ENCODE measurements at places on chromosomes 2 and 18.

DNA sequence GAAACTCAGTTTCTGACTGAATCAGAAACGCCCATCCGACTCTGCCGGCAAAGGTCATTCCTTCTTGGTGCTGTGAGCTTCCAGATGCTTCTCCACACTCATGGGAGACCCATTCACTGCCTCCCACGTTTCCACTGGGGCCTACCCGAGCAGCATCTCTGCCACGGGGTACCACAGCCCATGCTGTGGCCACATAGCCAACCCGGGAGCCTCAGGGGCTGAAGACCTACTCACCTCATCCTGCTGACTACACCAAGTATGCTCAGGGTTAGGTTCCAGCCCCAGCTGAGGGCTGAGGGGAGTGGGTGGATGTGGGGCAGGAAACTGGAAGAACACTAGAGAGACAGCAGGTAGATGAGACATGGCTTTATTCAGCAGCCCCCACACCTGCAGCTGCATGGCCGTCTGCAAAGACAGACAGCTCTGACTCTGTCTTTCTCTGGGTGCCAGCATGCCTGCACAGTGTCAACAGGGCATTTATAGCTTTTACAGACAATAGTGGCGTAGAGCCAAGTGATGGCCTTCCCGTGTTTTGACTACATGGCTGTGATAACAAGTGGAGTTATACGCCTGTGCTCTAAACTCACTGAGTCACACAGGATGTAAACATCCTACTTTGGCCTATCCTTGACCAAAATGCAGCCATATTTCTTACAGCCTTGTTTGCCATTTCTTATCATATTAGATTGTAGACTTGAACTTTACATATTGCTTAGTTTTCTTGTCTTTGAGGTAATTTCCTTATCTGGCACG is 16.5 kb upstream of the KLHL23 start:
- DNase-seq, result no peak

- DNase-seq, result no peak
These were observed 187.9 kb downstream of the VAPA start for GRCh38 chr18:10101729-10102128.

GRCh38 chr2:112031473-112032223 is 23.4 kb upstream of the TMEM87B start:
- DNase-seq, result no peak

DNA sequence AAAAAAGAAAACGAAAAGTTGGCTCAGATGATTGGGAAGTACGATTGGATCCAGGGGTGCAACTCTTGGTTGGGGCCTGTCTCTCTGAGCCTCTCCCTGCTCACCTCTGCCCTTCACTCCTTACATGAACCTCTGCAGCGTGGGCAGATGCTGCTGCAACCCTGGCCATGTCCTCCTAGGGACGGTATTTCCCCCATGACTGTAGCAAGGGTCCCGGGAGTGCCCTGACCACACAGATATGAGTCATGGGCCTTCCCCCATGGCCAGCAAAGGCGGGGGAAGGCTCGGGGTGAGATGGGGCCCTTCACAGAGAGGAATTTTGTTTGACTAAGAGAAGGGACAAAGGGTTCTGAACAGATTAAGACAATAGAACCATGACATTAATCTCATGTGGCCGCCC is 129.0 kb downstream of the NCK2 start:
- DNase-seq, result no peak

DNA sequence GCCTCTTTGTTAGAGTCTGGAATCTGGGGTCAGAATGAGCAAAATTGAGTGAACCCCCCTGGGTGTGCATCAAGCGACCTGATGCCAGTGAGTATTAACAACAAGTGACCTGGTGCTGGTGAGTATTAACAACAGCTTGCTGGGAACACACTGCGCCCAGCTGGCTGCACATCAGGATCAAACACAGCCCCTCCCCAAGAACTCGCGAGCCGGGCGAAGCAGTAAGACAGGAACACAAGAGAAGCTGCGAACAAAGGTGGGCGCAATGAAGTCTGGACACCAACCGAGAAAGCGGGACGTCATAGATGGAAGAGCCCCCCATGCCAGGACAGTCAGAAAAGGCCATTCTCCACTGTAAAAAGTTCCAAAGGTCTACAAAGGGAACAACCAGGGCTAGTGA is 34.3 kb downstream of the CRACDL start:
- no peak for DNase-seq

- no peak for DNase-seq
These were observed 1.0 kb downstream of the PASK start for GRCh38 chr2:241148239-241148638.

DNA sequence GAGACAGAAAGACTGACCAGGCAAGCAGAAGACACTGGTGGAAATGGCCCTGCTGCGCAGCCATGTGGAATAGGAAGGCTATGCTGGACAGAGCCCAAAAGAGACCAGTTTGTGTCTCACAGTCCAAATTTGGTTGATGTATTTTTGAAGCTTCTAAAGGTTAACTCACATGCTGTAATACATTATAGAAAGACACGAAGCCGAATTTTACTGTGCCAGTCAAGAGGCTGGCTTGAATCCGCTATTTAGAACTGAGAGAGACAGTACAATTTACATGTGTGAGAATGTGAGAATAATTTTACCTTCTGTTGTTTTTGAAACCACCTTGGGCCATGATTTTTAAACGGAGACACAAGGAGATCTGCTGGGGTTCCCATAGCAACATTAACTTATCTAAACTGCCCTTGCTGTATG is 113.6 kb downstream of the METTL8 start:
- DNase-seq, result no peak

DNA sequence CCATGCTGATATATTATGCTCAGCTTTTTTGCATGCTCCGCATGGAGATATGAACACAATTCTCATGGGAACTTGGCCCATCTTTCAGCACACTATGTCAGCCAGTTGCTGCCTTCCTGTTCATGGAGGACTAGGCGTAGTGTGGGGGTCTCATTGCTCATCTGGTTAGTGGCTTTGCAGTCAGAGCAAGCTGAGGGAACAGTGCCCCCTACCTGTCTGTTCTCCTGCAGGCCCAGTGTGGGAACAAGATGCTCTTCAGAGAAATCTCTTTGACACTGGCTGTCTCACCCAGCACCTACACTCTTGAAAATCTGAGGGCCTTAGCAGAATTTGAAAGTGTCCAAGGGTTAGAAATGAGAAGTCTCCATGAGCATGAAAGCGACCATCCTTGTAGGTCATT is 47.1 kb downstream of the SPTBN1 start:
- DNase-seq, result no peak

DNA sequence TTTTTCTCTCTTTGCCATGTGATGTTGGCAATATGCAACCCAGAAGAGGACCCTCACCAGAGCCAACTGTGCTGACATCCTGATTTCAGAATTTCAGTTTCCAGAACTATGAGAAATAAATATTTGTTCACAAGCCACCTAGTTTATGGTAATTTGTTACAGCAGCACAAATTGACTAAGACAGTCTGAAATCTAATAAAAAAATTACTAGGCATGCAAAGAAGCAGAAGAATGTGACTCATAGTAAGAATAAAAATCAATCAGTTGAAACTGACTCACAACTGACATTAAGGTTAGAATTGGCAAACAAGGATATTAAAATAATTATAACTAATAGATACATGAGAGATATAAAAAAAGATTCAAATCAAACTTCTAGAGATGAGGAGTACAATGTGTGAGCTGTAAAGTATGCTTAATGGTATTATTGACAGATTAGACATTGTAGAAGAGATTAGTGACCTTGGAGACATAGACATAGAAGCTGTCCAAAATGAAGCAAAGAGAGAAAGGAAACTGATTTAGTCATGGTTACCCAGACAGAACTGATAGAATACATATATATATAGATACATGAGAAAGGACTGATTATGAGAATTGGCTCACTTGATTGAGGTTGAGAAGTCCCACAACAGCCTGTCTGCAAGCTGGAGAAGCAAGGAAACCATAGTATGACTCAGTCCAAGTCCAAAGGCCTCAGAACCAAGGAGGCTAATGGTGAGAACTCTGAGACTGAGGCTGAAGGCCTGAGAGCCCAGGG is 27.8 kb upstream of the TTC39C start:
- DNase-seq, result no peak

DNA sequence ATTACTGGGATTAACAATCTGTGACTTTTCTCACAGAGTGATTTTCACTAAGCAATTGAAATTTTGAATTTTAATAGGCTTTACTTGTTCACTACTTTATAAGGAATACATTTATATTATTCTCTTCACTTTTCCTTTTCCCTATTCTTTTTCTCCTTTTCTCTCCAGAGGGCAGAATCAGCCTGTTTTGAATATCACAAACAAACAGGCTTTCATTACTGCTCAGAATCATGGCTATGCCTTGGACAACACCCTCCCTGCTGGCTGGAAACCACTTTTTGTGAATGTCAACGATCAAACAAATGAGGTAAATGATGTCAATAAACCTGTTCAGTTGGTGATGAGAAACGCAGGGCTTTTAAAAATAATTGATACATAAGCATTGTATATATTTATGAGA is 35.3 kb downstream of the CPS1 start:
- DNase-seq, result no peak

GRCh38 chr2:218391202-218391601 is 8.5 kb upstream of the CTDSP1 start:
- DNase-seq, result no peak

GRCh38 chr2:236863729-236864126 is 222.0 kb upstream of the COPS8 start:
- DNase-seq, result no peak

- DNase-seq, result no peak
These were observed 277.3 kb downstream of the MBD5 start for GRCh38 chr2:148298196-148298595.

DNA sequence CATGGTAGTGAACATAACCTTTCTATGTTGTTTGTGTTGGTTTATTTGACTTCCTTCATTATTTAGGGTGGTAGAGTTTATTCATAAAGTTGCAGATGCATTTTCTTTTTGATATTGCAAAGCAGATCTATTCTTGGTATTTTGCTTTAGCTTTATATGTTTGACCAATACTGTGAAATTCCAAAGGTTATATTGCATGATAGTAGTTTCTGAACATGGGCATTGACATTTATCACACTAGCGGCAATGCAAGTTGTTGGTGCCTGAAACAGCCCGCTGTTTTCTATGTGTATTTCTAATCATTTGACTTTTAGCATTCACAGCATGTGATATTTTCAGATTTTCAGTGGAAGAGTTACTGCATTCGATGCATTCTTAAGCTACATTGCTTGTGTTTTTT is 87.2 kb downstream of the ASXL3 start:
- no peak for DNase-seq

- no peak for DNase-seq
These were observed 636.8 kb upstream of the LINC00305 start for GRCh38 chr18:64785686-64786085.

DNA sequence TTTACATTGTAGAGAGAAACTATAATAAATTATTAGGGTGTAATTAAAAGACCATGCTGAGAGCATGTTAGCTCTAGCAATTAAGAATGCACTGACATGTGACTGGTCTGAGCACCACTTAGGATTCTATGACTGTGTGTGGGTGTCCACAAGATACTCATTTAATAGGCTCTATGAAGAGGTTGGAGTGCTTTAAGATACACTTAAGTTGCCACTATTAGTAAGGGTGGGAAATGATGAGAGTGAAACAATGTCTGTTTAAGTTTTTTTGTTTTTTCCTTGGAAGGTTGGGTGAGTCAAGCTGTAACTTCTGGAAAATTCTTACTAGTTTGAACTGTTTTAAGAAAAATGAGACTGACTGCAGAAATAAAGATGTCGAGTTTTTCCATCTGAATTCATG is 1.8 kb upstream of the FAP start:
- no peak for DNase-seq

DNA sequence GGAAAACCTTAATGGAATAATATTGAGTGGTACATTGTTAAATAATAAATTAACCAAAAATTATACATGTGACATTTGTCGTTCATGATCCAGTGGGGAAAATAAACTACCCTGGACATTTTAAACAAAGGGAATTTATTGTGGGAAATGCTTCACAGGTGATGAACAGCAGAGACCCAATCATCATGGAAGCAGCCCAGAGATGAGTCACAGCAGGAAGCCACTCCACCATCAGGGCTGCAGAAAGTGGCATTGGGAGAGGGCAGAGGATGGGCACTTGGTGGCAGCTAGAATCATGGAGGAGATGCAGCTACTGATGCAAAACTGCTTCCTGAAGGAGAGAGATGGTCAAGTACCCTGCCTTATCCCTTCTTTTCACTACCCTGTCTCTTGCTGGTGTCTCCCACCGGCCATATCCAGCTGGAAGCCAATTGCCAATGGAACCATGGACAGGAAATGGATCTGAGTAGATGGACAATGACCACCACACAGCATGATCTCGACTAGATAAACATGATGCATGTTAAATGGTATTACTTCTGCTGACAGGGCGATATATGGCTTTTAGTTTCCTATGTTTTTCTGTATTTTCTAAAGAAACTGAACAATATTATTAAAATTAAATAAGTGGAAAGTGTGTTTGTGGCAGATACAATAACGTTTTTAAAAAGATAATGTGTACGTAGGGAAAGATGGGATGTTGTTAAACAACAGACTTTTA is 139.8 kb downstream of the RPIA start:
- no peak for DNase-seq

- DNase-seq, result no peak
These were observed 47.8 kb upstream of the NABP1 start for GRCh38 chr2:191629976-191630712.

- no peak for DNase-seq
These were observed 88.4 kb downstream of the BCL2L11 start for GRCh38 chr2:111209045-111209514.

GRCh38 chr18:65721619-65722018 is 29.2 kb upstream of the CDH7 start:
- DNase-seq, result no peak

DNA sequence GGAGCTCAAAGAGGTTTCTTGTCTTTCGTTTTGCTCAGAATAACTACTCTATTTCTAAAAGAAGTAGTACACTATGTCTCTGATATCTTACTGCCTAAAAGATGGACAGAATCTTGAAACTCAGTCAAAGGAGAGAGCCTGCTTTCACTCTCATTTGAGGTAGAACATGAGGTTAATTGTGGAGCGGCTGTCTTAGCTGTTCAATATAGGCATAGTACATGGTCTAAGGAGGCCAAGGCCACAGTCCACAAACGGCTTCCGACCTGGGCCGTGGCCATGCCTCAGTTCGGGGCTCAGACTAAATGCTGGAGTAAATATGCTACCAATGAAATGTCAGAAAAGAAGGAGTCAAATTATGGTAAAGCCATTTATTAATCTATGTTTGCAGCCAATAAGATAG is 185.8 kb upstream of the ACAA2 start:
- no peak for DNase-seq

GRCh38 chr2:46776687-46777327 is 138.8 kb downstream of the MCFD2 start:
- DNase-seq, result no peak

- no peak for DNase-seq
These were observed 31.6 kb upstream of the SOX11 start for GRCh38 chr2:5660591-5660990.

- no peak for DNase-seq
These were observed 629.9 kb downstream of the NRXN1 start for GRCh38 chr2:50401772-50402653.

DNA sequence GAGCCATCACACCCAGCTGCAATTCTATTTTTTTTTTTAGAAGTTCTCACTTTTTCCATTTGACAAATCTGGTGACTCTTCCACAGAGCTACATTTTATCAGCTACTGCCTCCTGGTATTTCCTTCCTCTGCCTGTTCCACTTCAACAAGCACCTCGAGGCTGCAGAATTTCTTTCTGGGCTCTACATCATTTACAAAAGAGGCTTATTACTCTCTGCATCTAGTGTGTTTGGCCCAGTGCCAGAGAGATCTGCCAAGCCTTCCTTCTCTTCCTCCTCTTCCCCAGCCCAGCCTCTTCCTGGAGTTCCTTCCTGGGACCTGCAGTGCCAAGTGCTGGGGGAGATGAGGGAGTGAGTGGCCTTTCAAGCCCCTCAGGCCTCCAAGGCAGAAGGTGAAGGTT is 119.6 kb upstream of the ITGA6 start:
- no peak for DNase-seq
